ENCODE measurements at places on chromosomes 1 and 21.

DNA sequence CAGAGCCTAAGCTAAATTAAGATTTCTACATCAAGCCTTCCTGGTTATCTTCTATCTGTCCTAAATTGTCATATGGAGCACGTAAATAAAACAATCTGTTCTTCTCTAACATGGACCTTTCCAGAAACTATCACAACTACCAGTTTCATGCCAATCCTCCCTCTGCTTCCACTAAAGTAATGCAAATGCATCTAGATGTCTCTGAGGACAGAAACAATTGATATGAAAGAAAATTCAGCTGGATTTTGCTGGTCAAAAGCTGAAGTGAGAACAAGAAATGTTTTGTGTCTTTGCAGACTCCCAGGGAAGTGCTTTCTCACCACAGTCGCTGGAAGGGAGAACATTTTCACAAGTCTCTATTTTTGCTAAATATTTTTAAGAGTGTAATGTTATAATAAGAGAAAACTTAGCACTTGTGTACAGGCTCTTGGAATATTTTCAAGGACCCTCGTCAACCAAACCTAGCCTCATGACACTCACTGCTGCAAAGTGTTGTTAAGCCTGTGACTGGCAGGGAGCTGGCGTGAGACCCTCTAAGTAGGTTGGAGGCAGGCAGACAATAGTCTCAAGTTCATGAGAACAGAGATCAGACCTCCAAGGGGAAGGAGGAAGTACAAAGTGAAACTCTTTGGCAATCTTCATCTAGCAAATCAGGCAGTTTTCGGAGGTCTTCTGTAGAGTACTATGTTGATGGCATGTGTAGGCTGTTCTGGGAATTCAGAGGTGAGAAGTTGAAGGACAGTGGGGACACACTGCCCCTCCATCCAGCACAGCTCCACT is 38.8 kb downstream of the DNASE2B start:
- DNase-seq, result peak; percentile 55

DNA sequence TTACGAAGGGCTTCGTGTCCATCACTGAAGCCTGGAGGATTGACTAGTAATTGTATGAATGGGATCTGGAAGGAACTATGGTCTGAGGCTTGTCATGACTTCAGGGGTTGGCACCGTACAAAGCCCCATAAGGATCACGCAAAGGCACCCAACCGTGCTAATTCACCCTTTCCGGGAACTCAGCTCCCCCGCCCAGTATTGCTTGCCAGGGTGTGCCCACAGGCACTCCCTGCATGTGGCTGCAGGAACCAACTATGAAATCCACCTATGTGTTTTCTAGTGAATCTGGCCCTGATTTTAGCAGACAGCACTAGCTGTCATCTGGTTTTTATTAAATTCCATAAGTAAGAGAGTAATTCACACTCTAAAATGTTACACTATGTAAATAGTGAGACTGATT is 139.2 kb downstream of the TM2D1 start:
- DNase-seq, result no peak

GRCh38 chr21:45304476-45304830 is 16.8 kb upstream of the POFUT2 start:
- no peak for DNase-seq

DNA sequence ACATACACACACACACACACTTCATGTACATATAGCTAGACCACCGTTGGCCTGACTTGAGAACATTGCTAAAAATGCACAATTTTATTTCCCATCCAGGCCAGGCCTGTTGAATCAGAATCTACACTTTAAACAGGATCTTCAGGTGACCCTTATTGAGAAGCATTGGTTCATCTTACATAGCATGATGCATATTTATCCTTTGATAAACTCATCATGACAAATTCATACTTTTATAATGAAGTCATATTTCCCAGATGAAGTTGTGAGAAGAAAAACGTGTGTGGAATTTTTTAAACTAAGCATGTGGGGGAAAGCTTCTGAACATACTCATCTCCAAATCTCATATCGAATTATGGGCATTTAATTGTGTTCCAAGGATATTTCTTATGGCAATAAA is 877.7 kb downstream of the MRPL39 start:
- no peak for DNase-seq

- no peak for DNase-seq
These were observed 8.3 kb upstream of the GPR89B start for GRCh38 chr1:147919896-147920295.

GRCh38 chr1:33338440-33339211 is 17.7 kb upstream of the A3GALT2 start:
- no peak for DNase-seq

DNA sequence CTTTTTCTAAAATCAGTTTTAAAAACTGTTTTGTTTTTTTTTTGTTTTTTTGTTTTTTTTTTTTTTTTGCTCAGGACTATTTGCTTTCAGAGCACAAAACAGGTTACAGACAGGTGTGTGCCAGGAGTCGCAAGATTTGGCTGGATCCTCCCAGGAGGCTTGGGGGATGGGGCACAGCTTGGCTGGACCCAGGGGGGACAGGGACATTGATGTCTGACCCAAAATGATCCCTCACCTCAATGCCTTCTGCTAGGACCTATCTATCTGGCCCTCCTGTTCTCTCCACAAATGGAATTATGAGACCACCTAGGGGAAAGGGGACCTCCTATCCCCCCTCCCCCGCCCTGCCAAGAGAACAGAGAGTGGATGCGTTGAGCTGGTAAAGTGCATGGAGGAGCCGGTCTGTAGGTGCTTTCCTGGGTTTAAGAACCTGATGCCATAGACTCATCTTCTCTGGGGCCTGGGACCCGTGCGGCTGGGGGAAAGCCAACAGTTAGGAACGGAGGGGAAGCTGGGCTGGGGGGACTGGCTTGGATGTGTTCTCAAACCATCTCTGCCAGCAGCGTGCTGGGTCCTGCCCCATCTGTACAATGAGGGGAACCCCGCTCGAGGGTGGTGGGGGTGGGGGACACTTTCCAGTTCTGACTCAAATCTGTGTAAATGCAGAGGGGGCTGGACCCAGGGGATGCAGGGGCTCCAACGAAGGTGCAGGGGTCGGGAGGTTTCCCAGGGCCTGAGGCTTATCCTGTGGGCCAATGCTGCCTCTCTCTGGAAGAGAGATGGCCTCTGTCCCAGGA is 28.9 kb downstream of the RUNX3 start:
- no peak for DNase-seq

- no peak for DNase-seq
These were observed 5.3 kb upstream of the GADD45A start for GRCh38 chr1:67679691-67680090.

GRCh38 chr1:10906866-10907519 is 105.5 kb upstream of the TARDBP start:
- DNase-seq, result no peak

- no peak for DNase-seq
These were observed 9.2 kb upstream of the CHIA start for GRCh38 chr1:111281411-111281810.

GRCh38 chr1:38558500-38559445 is 300.8 kb downstream of the RRAGC start:
- DNase-seq, result peak; percentile 45

- no peak for DNase-seq
These were observed 10.1 kb downstream of the TNNI3K start for GRCh38 chr1:74245168-74245772.

DNA sequence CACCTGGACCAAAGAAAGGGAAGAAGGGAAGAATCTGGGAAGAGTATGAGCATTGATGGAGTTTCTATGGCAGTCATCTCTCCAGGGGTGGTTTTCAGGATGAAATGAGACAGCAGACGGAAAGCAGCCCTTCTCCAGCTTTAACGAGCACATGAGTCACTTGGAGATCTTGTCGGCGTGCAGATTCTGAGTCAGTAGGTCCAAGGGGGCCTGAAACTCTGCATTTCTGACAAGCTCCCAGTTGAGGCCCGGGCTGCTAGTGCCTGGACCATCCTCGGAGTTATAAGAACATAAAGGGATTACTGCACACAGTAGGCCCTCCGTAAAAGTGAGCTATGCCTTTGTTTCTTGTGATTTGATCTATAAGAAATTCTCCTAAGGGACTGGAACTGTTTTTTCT is 17.6 kb downstream of the HSPG2 start:
- no peak for DNase-seq

- peak; percentile 75 for DNase-seq
These were observed 46.5 kb upstream of the COA6 start for GRCh38 chr1:234326497-234327366.

DNA sequence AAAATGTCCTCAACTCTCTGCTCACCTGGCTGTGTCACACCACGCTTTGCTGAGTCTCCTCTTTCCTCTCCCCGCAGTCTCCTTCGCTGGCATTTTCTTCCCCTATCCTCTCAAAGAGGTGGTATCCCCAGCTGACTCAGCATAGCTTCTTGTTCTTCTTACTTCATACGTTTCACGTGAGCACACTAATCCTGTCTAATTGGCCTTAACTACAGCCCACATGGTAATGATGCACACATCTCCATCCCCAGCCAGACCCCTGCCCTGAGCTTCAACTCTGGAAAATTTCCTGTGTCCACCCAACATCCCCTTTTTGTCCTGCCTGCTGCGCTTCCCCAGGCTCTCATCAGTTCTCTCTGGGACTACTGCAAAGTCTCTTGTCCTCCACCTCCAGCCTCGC is 169.8 kb downstream of the TTLL7 start:
- DNase-seq, result no peak

DNA sequence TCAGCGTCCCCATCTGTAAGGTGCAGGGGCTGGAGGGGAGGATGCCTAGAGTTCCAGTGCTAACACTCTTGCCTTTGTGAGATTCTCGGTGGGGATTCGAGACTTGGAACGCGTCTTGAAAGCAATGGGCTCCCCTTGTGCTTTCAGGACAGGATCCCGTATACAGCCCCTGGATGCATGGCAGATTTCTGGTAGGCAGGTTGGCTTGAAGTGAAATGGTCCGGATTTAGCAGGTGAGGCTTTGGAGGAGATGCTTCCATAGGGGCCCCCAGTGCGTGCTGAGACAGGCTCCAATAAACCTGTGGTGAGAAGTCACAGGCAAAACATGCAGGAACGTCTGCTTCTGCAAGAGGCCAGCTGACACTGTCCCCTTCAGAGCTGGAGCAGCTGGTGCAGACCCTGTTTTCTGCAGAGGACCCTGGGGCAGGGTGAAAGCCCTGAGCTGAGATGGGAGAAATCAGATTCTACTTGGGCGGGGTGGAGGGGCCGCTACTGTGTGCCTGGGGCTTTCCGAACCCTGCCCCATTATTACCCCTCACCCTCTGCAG is 270.4 kb downstream of the PTPRU start:
- no peak for DNase-seq

GRCh38 chr1:47865881-47866535 is 131.2 kb downstream of the TRABD2B start:
- DNase-seq, result no peak

DNA sequence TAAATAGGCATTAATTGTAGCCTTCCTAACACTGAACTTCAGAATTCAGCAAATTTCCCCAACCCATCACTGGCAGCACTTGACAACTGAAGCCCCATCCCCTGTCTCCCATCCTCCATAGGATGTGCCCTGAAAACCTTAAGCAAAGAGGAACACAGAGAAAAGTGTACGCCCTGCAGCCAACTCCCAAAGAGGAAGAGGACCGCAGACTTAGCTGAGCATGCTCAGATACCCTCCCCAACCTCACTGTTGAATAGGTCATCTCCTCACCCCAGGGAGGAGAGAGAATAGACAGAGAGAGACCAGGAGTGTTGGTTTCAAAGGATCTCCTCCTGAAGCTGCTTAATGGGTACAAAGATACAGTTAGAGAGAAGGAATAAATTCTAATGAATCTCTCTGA is 50.5 kb downstream of the CD2 start:
- no peak for DNase-seq

DNA sequence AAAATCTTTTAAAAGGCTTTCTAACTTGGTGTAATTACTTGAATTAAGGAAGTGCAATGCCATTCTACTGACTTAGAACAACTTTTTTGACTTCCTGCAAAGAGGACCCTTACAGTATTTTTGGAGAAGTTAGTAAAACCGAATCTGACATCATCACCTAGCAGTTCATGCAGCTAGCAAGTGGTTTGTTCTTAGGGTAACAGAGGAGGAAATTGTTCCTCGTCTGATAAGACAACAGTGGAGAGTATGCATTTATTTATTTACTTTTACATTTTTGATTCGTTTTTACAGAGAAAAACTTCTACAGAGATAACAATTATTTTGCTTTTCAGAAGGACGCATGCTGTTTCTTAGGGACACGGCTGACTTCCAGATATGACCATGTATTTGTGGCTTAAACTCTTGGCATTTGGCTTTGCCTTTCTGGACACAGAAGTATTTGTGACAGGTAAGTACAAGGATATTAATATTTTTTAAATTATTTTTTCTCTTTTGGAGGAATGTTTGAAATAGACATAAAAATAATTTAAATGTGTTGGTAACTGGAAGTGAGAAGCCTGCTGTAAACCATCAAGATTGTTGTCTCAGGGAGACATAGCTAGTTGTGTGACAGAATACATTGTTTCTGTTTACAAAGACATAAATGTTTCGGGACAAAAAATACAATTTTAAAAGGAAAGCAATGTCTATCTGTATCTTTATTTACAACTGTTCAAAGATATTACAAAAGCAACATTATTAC is at the start of gene PTPRC:
TSS of gene PTPRC (plus strand) at position 147 of the 742 bp plus-strand sequence. CDS start at position 376, 229 bp downstream.
- DNase-seq, result peak; percentile 87

- DNase-seq, result no peak
These were observed 17.2 kb downstream of the TADA1 start for GRCh38 chr1:166858726-166859419.

DNA sequence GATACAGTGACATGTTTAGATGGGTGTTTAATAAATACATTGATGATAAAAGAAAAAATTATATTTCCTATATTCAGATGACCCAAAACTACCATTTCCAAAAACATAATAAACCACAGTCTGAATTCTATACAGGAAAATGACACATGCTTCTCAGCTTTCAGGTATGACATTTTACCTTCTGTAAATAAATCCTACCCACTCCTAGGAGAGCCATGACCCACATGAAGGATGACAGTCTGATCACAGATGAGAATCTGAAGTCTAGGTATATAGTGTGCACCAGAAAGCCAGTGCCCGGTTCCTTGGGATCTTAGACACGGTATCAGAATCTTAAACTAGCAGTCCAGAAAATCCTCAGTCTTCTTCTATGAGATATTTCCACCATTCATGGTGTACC is 3.7 kb upstream of the GJA9 start:
- DNase-seq, result no peak

DNA sequence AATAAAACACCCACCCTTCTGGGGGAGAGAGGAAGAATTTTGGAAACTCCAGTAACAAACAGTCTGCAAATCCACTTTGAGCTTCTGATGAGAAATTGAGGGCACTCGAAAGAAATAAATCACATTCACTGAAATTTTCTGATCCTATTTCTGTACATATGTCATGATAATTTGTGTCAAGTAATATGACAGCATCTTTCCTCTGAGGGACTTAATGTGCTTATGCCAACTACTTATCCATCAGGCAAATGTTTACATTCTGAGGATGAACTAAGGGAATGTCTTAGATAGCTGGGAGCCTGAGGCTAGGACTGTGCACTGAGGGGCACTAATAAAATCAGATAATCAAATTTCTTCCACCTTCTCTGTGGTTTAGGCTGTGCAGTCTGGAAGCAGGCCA is 44.5 kb downstream of the TSEN15 start:
- DNase-seq, result no peak

GRCh38 chr1:105122041-105122440 is 1372.3 kb downstream of the AMY1C start:
- DNase-seq, result no peak

GRCh38 chr1:109050228-109050995 is 8.5 kb upstream of the WDR47 start:
- DNase-seq, result no peak

GRCh38 chr1:22317920-22318243 is 133.8 kb upstream of the ZBTB40 start:
- DNase-seq, result no peak

Data from common myeloid progenitor, CD34-positive (primary cell).